ENCODE measurements at places on chromosomes 5 and 9.

- no peak for DNase-seq
Measured at GRCh38 chr9:131658377-131659129, 81.3 kb downstream of the RAPGEF1 start.

DNA sequence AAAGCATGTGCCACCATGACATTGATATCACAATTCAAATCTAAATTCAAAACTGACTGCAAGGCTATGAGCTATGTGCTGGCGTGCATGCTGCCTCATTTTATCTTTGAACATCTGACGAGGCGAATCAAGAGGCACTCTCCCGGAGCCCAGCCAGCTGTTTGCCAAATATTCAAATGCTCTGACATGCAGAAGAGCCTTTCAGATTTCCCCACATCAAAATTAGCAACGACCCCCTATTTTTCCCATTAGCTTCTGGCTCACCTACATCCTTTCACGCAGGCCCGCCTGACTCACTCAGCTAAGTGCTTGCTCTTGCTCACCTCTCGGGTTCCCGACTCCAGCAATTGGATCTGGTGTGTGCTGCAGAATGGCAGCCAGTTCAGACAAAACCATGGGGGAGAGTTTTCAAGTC, 159.0 kb downstream of the NR2F1-AS1 start:
- DNase-seq = no peak

DNA sequence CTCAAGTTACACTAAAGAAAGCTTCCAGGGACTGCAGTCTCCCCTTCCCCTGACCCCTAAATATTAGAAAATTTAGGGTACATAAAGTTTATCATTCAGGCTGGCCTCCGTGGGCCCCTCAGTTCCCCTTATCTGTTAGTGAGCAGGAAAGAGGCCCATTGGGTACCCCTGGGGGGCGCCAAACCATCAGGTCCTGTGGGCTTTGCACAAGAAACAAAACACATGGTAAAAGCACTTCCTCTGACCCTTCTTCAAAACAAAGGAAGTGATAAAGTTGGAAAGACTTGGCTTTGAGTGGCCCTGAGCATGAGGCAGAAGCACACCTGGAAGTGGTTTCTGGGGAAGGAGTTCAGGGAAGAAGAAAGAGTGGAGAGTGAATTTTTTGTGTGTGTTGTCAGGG, 213.0 kb downstream of the SMARCA2 start:
- DNase-seq = no peak

GRCh38 chr9:72473474-72474261, 47.7 kb upstream of the TMC1 start:
- no peak for DNase-seq

DNA sequence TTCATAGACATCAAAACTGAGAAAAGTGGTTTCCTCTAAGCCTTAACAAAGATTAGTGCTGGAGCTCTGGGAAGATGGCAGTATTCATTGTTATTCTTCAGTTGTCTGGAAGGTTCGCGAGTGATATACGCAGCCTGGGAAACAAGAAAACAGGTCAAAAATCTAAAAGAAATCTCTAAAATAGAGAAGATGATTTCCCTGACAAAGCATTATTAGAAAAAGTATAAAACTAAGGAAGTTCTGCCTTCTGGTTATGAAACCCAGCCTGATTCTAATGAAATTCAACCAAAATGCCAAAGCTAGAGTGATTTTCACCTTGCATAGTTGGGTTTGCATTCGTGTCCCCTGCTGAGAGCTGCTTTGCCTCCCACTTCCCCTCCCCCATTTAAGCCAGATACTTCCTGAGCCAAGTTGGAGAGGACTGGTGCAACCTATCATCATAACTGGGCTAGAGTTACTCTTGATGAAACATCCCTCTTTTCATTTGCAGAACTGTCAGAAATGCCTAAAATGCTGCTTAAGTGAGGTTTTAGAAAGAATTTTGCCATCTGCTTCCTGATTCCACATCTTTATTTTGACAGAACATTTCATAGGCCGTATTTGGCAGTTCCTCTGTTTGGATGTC, 48.4 kb downstream of the NDFIP1 start:
- DNase-seq = no peak

- no peak for DNase-seq
Measured at GRCh38 chr9:115393976-115394775, 276.2 kb upstream of the TNC start.

DNA sequence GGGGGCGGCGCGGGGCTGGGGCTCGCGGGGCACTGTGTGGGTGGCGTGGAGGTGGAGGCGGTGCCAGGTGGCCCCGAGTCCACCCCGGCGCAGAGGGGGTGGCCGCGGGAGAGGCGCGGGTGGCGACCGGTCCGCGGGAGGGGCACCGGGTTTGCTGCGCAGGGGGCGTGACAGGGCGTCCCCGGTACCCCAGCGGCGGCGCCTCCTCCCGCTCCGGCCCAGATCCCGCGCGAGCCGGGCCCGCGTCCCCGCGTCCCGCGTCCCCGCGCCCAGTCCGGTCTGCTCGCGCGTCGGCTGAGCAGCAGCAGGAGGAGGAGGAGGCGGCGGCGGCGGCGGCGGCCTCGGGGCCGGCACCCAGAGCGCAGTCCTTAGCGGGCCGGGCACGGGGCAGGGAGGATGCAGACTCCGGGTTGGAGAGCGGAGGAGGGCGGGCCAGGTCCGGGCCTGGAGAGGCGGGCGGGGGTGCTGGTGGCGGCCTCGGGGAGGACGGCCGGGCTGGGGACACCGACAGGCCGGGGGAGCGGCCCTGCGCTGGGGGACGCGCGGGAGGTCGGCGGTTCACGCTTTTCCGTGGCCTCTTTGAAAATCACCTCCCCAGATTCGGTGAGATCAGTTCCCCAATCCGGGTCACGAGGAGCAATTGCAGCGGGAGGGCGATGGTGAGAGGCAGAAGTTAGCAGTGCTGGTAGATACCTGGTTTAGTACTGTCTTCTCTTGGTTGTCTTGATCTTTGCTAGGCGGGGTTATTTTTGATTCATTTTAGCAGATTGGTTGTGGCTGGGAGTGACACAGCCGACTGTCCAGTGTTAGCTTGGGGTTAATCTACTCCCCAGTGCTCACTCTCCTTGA, 1.7 kb downstream of the TRIO start:
- DNase-seq = peak; percentile 41

DNA sequence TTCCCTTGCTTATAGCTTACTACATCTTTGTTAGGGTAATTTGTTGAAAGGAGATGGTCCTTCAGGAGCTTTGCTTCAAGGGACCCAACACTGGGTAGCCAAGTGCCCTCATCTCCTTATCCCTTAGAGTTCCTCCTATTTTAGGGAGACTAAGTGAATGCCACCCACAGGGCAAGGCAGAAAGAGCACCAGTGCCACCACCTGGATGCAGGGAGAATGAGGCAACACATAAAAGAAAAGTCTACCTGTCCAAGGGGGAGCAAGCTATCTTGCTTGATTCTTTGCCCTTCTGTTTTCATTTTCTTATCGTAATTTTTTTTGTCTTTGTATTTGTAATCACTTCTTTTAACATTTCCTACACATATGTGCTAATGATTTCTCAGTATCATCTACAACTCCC, 205.5 kb downstream of the NPR3 start:
- no peak for DNase-seq

All from NCI-H524 treated with DMSO at 0.1 percent for 48 hours (cell line).